ENCODE measurements at places on chromosomes 2 and 18.

DNA sequence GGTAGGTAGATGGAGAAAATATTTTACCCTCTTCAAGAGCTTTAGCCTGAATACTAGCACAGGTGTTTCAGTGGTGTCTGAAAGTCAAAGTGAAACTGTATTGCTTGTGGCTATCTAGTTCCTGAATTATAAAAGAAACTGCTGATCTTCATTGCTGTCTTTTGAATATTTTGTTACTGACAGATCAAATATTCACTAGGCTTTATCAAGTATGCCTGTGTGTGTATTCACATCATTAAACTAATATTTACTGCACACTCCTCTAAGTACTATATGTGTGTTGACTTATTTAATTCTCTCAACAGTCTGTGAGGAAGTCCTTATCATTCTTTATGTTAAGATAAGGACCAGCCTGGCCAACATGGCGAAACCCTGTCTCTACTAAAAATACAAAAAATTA lies 139.6 kb downstream of the SOCS6 start:
- no peaks in the 10 kb centered on the region for H3K36me3 ChIP-seq
- no peak overlapping the region for H3K4me3 ChIP-seq
- no peak overlapping the region for H3K27ac ChIP-seq

GRCh38 chr2:150428641-150429040 lies 58.8 kb downstream of the RND3 start:
- H3K27ac ChIP-seq, result no peak overlapping the region
- DNase-seq, result no peak
- no peaks in the 10 kb centered on the region for H3K36me3 ChIP-seq
- H3K27me3 ChIP-seq, result no peaks in the 10 kb centered on the region
- no peaks in the 10 kb centered on the region for H3K4me1 ChIP-seq
- H3K4me3 ChIP-seq, result no peak overlapping the region

GRCh38 chr2:211836409-211836808 lies 702.2 kb downstream of the ERBB4 start:
- H3K4me1 ChIP-seq, result no peaks in the 10 kb centered on the region
- no peaks in the 10 kb centered on the region for H3K36me3 ChIP-seq
- no peaks in the 10 kb centered on the region for H3K27me3 ChIP-seq
- no peak overlapping the region for H3K4me3 ChIP-seq
- H3K27ac ChIP-seq, result no peak overlapping the region

DNA sequence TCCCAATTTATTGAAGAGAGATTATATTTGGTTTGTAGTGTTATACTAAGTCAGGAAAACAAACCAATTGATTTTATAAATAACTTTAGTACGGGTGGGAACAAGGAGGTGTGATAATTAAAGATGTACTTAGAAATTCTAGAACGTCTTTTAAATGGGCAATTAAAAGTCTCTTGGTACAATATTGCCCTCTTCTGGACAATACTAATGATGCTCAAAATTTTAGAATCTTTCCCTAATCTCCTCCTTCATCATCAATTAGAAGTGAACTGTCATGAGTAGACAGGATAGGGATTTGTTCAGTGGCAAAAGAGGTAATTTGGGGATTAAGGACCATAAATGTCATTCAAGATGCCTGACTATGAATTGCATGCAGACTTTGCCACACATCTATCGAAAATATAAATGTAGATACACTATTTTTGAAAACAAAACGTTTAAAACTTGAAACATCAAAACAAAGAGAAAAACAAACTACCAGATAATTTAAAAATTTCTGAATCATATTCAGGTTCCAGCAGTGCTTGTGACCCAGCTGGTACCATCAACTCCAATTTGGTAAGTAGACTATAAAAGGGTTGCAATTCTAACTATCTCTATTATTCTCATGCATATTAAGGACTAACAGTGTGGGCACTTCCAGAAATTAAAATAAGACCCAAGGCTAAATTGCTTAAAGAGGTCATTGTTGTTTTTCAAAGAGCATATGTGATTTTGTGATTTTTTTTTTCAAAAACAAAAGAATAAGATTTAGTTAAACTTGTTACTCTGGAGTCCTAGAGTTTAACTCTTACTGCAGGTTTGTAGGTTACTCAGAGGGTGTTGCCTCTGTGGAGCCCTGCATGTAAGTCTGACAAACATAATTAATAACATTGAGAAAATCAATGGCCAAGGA lies 123.5 kb downstream of the LAMA3 start:
- H3K27ac ChIP-seq, result no peak overlapping the region
- H3K4me3 ChIP-seq, result no peak overlapping the region
- peaks cover 9% of the 10 kb centered on the region for H3K4me1 ChIP-seq
- H3K36me3 ChIP-seq, result no peaks in the 10 kb centered on the region

GRCh38 chr2:28643327-28643726 lies 108.3 kb upstream of the PPP1CB start:
- no peak overlapping the region for H3K4me3 ChIP-seq
- H3K4me1 ChIP-seq, result no peaks in the 10 kb centered on the region
- no peaks in the 10 kb centered on the region for H3K27me3 ChIP-seq
- H3K27ac ChIP-seq, result no peak overlapping the region

DNA sequence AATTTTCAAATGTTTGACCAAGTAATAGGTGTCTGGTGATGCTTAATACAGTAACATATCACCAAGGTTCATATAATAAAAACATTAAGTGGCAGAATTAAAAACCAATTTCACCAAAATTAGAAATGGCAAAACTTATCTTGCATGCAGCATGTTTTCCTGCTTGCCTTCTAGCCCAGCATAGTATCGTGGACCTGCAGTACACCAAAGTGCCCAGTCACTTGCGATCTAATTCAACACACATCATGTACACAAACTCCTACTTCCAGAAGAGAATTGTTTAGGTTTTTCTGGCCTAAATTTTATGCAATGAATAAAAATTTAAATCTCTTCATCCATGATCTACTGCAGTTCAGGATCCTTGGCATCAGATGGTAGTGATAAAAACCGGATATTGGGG lies 28.9 kb downstream of the LPIN2 start:
- H3K27ac ChIP-seq, result no peak overlapping the region
- peaks cover 3% of the 10 kb centered on the region for H3K36me3 ChIP-seq
- no peak overlapping the region for H3K4me3 ChIP-seq
- H3K4me1 ChIP-seq, result peaks cover 38% of the 10 kb centered on the region
- DNase-seq, result no peak
